T-helper 17 cell (primary cell): ENCODE measurements at places on chromosomes 2 and 18. TPM values are rescaled to one million over a fixed set of nuclear protein-coding genes. Genes with fewer than 3 reads are reported as not detected.

Gene PLEK
- total RNA-seq = 34.8 TPM

Gene OTOF
- 0.50 TPM for total RNA-seq

Gene SPATA3
- total RNA-seq = not detected

DNA sequence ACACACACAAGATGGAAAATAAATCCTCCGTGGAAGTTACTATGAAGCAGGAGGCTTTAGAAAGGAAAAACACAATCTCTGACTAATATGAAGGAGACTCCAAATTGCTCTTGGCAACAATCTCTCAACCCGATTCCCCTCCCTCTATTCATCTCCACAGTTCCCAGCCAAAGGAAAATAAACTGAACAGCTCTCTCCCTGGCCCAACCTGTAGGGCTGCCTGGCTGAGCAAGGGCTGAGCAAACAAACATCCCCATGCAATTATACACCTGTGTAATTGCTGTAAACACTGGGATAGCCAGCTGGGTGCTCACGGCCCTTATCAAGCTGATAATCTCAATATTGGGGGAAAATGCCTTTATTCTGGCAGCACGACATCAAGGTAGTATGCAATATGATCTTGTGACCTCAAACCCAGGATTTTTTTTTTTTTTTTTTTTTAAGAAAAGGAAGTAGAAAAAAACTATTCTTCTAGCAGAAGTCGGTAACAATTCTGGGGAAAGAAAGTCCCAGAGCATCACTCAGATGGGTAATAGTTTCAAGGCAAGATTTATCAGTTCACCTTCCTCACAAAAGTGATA lies 203.3 kb upstream of the SMAD2 start:
- peaks cover 4% of the 10 kb centered on the region for H3K36me3 ChIP-seq
- H3K4me3 ChIP-seq = no peak overlapping the region
- no peak for DNase-seq
- H3K4me1 ChIP-seq = peaks cover 13% of the 10 kb centered on the region

DNA sequence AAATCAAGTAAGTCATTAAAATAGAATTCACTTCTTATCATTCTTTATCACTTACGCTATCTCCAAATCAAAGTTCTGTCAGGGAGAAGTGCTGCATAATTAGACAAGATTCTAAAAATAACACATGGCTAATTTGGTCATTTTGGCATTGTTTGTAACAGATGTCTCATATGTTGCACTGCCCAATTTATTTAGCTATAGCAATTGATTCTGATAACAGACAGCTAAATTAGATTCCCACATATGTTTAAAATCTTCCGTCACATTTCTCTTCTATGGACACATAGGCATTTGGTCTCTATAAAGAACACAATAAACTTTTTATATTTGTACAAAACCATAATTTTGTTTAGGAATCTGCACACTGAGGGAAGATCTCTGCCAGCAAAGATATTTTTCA lies 644.5 kb upstream of the VRK2 start:
- H3K4me3 ChIP-seq = no peak overlapping the region
- no peaks in the 10 kb centered on the region for H3K27me3 ChIP-seq
- H3K27ac ChIP-seq = no peak overlapping the region
- DNase-seq = no peak
- no peaks in the 10 kb centered on the region for H3K4me1 ChIP-seq

GRCh38 chr2:41998186-41999127 lies 49.4 kb upstream of the PKDCC start:
- H3K36me3 ChIP-seq = peaks cover 2% of the 10 kb centered on the region
- H3K4me3 ChIP-seq = no peak overlapping the region
- peaks cover 15% of the 10 kb centered on the region for H3K27me3 ChIP-seq
- DNase-seq = no peak
- peaks cover 2% of the 10 kb centered on the region for H3K4me1 ChIP-seq
- no peak overlapping the region for H3K27ac ChIP-seq

GRCh38 chr2:39488450-39488849 lies 51.4 kb upstream of the MAP4K3 start:
- DNase-seq = no peak
- no peak overlapping the region for H3K27ac ChIP-seq
- H3K27me3 ChIP-seq = peaks cover 9% of the 10 kb centered on the region
- peaks cover 5% of the 10 kb centered on the region for H3K36me3 ChIP-seq
- no peak overlapping the region for H3K4me3 ChIP-seq
- H3K4me1 ChIP-seq = peaks cover 5% of the 10 kb centered on the region

- DNase-seq = no peak
- peak overlapping the region; percentile 97 for H3K27ac ChIP-seq
- peaks cover 70% of the 10 kb centered on the region for H3K4me1 ChIP-seq
These were observed 58.2 kb downstream of the MBP start for GRCh38 chr18:77074431-77074830.

- peak overlapping the region; percentile 39 for H3K4me3 ChIP-seq
- H3K4me1 ChIP-seq = peaks cover 16% of the 10 kb centered on the region
- no peaks in the 10 kb centered on the region for H3K27me3 ChIP-seq
- no peak overlapping the region for H3K27ac ChIP-seq
- no peak for DNase-seq
- H3K36me3 ChIP-seq = peaks cover 8% of the 10 kb centered on the region
These were observed 218.8 kb upstream of the ID2 start for GRCh38 chr2:8462899-8463648.
